ENCODE measurements at places on chromosomes 5 and 9.

- no peak for DNase-seq
Measured at GRCh38 chr5:169856571-169856970, 123.7 kb downstream of the INSYN2B start.

GRCh38 chr5:78514427-78515330 is 133.9 kb downstream of the LHFPL2 start:
- no peak for DNase-seq

DNA sequence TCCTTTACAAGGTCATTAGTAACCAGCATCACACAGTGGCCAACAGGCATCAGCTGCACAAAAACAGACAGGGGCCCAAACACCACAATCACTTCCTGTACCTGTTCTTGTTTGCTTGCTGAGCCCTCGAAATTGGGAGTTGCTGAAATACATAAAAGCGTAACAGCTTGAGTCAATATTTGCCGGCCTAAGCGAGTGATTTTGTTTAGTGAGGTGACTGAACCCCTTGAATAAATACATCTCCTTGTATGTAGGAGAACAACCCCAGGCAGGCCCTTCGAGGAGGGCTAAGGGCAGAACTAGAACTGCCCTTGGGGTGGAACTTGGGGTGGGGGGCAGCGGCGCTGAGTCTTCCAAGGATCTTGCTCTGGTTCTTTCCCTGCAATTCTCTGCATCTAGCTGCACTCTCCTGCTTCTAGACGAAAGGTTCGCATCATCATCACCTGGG is 502.5 kb downstream of the RASEF start:
- DNase-seq: no peak

GRCh38 chr5:73851471-73852181 is 225.6 kb downstream of the ARHGEF28 start:
- DNase-seq: no peak

GRCh38 chr5:133841831-133842750 is 126.3 kb downstream of the C5orf15 start:
- no peak for DNase-seq

GRCh38 chr9:132250324-132251262 is 88.7 kb downstream of the NTNG2 start:
- DNase-seq: no peak

DNA sequence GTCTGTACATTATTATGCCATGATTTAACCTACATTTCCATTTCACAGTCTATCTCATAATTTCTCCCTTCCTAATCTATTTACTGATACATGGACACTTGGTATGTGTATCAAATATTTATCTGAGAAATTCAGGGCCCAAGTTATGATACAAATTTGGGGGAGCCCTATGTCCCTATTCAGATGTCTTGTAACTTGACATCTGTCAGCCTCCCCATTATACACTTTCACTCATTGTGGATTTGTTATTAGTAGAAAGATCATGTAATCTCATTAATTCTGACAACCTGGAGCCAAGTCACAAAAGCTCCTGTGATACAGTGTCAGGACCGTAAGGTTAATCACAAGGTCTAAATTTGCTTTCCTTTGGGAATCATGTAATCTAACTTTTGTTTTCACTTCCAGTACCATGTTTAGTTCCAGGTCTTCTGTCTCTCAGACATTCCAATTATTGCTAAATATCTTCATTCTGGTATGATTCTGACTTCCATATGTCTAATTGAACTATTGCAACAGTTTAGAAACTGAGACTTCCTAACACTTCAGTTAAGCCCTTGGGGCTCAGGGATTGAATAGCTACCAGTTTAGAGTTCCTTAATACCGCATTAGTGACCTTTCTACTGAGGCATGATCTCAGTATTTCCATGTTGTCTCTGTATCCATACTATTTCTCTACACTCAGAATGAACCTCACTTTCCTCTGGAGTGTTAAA is 182.9 kb upstream of the NUDT12 start:
- no peak for DNase-seq

DNA sequence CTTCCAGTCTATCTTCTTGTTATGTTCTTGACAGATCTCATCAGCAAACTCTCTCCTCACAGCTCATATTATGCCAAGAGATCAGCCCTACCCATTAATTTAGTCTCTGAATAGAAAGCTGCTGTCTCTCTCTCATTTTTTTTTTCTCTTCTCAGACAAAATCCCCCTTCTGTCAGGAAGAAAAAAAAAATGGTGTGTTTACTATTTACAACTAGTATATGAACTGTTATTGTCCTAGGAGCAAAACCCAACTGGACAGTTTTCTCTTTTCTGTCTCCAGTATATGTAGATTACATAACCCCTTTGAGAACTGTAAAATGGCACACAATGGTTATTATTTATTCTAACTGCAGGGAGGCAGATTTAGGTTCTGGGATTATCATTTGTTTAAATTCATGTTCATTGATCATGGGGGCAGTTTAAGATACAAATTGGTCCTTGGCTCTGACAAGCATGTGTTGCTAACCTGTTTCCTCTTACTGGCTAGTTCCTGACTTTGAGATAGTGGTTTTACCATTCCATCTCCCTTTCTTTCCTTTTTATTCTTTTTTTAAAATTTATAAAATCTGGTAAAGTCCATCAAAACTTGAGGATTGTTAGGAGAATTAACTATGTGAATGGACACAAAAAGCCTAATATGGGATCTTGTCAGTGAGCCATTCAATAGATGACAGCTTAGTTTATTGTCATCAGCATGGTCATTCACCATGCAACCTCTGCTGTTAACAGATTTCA is 210.0 kb upstream of the PAPPA start:
- no peak for DNase-seq

- DNase-seq: no peak
Measured at GRCh38 chr5:38843665-38844064, 2.1 kb upstream of the OSMR start.

- DNase-seq: no peak
Measured at GRCh38 chr9:123757960-123758359, 172.0 kb downstream of the DENND1A start.

DNA sequence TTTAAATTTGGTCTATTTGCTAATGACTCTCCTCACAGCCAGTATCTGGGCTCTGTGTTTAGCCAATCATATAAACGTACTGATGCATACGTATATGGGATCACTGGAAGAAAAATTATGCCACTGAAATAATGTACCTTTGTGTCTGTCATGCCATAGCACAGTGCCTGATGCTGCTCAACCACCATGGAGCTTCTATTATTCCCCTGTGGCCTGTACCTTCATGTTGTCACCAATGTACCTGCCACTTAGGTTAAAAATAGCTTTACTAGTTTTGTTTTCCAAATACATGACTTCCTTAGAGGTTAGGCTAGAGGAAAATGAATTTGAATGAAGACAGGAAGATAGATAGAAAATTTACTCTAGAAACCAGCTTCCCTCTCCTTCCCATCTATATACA is 34.6 kb downstream of the HACD4 start:
- DNase-seq: no peak

DNA sequence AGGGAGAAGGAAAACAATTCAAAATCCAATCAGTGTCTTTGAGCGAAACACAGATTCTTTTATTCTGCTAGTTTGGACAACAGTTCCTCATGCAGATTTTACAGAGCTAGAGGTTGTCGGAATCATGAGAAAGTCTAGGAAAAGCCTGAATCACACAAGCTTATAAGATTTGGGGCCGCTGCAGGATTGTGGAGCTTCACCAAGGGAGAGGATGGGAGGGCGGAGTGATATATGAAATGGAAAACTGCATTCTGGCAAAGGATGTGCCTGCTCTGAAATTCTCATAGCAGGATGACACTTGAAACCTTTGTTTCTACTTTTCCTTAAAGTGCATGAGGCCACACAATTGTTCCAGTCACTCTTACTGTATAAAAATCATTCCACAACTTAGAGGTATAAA is 134.3 kb downstream of the OR2K2 start:
- DNase-seq: no peak

- DNase-seq: no peak
Measured at GRCh38 chr9:99253772-99254431, 31.8 kb downstream of the SEC61B start.

DNA sequence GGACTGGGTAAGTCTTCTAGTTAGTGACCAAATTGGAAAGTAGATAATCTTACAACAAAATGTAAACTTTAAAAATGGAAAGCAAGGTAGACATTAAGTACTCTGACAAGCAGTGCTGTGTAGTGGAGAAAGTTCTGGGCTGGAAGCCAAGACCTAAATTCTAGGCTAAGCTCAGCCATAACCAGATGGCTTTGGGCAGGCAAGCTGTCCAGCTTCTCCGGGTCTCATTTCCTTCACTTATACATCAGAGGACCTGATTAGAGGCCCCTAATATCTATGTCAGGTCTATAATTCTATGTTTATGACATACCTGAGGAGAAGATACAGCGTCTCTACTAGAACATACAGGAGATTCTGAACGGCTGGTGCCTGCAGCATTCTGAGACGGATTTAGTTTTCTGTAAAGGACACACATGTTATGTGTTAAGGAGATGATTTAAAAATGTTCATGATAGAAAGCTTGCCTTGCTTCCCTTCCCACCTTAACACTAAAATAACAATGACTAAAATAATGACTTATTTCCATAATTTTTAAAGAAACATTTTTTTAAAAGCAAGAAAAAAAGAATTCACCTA is 61.2 kb downstream of the ELL2 start:
- DNase-seq: no peak

GRCh38 chr9:34125681-34126206 is 754 bp downstream of the DCAF12 start:
- no peak for DNase-seq

DNA sequence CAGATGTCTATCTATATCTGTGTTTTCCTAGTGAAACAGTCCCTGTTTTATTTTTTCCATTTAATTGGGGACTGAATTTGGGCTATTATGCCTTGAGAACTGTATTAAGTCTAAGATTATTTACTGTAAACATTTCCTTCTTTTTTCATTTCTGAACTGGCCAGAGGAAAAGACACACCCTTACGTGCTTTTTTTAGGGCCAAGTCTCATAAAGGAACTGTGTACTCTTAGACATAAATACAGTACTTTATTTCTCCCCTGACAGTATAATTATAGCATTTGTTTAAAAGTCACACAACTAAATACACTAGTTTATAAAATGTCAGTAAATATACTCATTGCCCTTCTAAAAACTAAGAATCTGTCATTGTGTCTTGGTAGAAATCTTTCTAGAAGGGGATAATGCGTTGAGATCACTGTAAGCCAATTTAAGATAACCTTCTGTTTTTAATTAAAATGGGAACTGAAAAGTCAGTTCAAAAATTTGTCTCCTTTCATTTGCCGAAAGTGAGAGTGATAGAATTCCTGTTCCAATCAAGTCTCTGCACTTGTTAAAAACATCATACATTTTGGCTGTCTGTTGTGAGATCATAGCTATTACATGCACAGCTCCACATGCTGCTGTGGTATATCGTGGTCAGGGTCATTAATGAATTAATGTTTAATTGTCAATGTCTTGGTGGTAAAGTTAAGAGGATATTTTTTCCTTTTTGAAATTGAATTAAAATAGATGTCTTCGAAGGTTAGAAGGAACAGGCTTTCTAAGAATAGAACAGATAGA is 132.1 kb downstream of the FOCAD start:
- DNase-seq: no peak

DNA sequence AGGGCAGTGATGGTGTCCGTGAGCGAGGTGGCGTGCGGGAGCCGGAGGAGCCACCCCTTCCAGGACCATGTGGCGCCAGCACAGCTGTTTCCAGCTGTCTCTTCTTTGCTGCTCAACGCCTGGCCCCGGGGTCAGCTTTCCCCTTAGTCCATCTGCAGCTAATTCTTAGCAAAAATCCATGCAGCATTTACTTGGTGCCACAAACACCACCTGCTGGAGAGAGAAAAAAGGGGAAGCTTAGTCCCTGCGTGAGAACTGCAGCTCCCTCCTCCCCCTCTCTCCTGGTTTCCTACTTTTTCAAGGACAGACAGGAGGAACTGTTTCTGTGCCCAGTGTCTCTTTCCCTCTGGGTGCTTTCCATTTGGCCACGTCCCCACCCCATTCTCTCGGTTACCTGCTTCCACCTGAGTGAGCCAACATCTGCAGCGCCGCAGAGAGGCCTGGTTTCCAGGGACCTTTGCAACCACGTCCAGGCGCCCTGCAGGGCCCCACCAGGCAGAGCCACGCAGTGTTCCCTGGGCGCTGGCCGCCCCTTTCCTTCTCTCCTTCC is 3.4 kb downstream of the SLC6A19 start:
- DNase-seq: peak; percentile 50

DNA sequence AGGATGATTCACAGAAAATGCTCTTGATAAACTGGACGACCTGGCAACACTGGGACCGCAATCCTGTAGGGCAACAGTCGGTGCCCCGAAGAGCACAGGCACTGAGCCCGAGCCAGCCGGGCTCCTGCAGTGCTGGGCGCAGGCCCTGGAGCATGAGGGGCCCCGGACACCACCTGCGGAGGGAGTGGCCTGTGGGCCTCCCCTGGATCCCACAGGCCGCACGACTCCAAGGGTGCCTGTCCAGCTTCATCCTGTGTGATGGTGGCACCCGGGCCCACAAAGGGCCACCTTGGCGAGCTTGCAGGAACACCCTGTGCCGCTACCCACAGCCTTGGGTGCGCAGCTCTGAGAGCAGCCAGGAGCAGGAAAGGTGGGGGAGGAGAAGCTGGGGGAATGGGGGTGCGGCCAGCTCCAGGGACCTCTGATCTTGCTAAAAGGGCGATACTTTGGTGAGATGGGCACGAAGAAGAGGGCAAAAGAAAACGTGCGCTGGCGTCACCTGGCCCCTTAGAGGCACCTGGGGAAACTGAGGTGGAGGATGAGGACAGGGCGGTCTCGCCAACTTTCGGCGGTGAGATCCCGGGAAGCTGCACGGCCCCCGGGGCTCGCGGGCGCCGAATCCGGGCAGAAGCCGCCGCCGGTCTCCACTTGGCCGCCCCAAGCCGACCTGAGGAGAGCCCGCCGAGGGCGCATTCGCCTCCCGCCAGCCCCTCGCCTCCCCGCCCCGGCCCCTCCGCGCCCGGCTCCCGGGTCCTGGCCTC is 722 bp downstream of the TBC1D9B start:
- no peak for DNase-seq

DNA sequence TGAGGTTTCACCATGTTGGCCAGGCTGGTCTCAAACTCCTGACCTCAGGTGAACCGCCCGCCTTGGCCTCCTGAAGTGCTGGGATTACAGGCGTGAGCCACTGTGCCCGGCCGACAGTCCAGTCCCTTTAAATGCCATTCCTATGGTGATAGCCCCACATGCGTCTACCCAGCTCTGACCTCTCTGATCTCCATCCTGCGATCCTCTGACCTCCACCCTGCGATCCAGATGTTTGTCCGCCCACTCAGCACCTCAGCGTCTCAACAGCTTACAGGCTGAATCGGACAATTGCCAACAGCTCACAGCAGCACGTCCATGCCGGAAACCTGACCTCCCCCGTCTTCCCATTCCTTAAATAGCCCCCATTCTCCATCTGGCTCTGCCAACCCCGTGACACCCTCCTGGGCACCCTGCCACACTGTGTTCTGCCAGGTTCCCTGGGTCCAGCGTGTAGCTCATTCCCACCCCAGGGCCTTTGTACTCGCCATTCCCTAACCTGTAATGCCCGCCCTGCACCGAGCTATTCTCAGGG is 44.0 kb upstream of the RNU6ATAC start:
- DNase-seq: peak; percentile 92

Data from left ventricle myocardium superior (tissue), 1 donor.